ENCODE measurements at places on chromosomes 2 and 18.
A peak's percentile ranks its signal among the peaks of the same experiment; 100 is the strongest.

DNA sequence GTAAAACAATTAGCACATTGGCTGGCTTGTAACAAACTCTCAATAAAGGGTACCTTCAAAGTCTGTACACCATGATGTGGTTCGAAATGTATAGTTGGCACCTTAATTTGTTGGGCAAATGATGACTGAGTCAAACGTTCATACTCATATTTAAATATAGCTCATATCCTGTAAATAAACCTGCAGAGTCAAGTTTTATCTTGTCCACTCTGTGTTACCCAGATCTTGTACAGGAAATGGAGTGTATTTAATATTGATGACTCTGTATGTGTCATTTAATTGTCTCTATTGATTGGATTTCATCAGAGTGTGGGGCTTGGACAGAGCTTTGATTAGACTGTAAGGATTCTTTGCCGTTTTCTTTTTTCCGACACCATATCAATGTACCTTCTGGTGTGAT is 805.6 kb upstream of the ZEB2 start:
- no peak for DNase-seq

DNA sequence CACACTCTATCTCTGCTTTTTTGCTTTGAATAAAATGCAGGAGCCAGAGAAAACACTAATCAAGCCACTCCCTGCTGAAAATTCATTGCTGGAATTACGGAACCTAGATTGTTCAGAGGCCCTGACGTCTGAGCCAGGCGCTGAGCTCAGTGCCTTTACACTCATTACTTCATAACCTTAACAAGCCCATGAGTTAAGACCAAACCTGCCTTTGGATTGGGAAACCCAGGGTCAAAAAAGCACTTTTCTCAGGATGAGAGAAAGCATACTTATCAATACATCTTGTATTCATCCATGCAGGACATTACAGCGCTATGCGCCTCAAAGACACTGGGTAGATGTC is 762 bp downstream of the INO80C start:
- peak; percentile 63 for DNase-seq

- DNase-seq, result no peak
These were observed 170.7 kb upstream of the CRIM1 start for GRCh38 chr2:36184848-36185247.

DNA sequence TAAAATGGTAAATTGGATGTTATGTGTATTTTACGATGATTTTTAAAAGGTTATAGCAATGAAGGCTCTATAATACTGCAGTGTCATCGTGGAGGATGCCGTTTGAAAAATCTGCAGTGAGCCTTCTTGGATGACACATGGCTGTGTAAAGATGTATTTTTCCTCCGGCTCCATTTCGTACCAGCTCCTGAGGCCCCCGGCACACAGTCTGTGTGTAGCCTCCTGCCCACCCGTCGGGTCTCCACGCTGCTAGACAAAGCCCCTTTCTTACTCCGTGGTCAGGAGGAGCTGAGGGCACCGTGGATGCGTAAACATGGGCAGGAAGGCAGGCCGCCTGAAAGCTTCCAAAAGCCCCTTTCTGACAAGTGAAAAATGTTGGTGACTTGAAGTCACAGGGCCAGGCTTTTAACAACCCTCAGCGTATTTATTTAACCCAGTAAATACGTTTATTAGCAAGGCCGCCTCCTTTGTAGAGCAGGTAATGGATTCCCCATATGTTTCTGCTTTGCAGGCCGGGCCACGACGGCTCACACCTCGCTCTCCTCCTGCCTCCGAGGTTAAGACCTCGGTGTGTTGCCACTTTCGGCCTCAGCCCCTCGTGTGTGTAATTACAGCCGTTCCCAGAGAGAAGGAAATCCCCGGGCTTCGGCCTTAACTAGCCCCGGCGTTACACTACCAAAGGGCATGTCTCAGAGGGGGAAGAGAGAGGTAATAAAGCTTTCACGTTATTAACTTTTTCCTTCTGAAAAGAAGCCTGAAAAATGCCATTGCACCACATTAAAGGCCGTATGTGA is 72.8 kb downstream of the DDX1 start:
- DNase-seq, result no peak

- DNase-seq, result no peak
These were observed 1.1 kb upstream of the BOLL start for GRCh38 chr2:197786010-197786877.

DNA sequence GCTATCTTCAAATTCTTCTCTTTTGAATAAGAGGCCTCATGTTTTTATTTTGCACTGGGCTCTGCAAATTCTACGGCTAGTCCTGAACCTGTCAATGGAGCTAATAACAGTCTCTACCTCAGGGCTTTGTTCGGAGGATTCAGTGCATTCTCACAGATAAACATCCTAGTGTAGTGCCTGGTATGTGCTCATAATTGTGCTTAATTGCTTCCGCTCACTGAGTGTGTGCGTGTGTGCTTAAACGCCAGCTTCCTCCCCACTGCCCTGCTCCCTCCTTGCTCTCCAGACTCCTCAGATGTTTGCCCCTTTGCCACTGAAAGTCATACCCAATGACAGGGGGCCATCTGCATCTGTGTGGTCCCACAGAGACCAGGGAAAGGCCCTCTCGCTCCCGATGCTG is 6.7 kb downstream of the GYPC start:
- no peak for DNase-seq

DNA sequence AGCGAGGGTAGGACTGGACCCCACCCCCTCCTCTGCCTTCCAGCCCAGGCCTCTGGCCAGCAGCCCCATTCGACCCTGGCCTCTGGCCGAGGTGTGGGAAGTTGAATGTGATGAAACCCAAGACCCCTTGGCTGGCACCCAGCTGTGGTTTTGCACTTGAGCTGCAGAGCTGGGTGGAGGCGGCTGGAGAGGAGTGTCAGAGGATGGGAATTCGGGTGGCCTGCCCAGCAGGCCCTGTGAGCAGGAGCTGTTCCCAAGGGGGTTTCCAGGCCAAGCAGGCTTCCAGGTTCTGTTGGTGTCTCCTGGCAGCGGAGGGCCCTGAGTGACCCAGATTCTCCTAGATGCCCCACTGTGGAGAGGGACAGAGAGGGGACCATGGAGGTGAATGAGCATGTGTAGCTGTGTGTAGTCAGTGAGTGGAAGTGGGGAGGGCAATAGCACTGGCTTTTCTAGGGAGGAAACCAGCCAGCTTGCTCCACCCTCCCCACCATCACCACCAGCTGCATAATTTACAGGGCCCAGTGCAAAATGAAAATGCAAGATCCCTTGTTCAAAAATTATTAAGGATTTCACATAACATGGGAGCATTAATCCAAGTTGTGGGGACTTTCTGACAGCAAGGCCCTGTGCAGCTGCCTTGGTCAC is 172.2 kb upstream of the HAAO start:
- DNase-seq, result no peak

DNA sequence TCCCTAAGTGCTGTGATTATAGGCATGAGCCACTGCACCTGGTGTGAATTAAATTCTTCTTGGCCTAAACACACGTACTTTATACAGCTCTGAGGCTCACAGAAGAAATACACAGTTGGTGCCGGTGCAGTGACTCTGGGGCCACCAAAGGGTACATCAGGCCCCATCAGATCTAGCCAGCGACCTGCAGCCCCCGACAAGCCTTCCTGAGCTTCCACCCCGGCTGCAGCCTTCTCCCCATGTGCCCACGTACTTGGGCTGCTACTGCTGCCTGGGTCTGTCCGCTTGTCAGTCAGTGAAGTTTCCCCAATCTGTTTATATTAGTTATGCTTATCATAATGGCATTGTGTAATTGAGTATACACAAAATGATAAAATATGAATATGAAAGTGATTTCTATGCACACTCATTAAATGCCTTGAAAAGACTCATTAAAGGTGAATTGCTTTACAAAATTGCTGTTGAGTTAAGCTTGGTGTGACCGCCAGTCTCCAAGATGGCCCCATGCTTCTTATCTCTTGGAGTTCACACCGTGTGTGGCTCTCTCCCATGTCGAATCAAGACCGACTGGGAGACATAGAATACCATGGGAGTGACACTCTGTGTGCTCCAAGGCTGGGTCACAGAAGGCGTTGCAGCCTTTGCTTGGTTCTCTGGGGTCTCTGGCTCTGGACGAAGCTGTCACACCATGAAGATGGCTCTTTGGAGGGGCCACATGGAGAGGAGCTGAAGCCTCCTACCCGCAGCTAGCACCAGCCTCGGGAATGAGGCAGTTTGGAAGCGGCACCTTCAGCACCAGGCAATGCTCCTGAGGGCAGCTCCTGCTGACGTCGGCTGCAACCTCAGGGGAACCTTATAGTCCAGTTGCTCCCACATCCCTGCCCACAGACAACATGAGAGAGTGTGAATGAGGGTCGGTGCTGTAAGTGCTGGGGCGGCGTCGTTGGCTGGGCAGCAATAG is 29.2 kb upstream of the HPCAL1 start:
- no peak for DNase-seq

DNA sequence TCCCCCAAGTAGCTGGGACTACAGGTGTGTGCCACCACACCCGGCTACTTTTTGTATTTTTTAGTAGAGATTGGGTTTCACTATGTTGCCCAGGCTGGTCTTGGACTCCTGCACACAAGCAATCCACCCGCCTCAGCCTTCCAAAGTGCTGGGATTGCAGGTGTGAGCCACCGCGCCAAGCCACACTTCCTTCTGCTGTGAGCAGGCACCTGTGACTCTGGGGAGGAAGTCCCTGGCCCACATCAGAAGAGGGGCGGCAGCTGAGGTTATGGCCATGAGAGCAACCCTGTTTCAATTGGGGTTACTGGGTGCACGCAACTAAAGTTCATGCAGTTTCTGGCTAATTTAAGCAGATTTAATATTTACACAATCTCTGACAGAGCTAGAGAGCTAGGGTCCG is 91.0 kb downstream of the PLB1 start:
- DNase-seq, result no peak

GRCh38 chr2:157468931-157469708 is 25.2 kb upstream of the CYTIP start:
- peak; percentile 71 for DNase-seq

GRCh38 chr2:122094557-122094956 is 339.1 kb downstream of the TSN start:
- no peak for DNase-seq

- DNase-seq, result no peak
These were observed 12.3 kb downstream of the CRIM1 start for GRCh38 chr2:36367895-36368353.

GRCh38 chr2:226702376-226702775 is 97.2 kb downstream of the IRS1 start:
- DNase-seq, result no peak

- no peak for DNase-seq
These were observed 12.6 kb upstream of the FIGN start for GRCh38 chr2:163748420-163748819.

GRCh38 chr2:162219426-162219825 is 23.8 kb downstream of the FAP start:
- no peak for DNase-seq

GRCh38 chr2:134144081-134144596 is 109.7 kb upstream of the MGAT5 start:
- no peak for DNase-seq

DNA sequence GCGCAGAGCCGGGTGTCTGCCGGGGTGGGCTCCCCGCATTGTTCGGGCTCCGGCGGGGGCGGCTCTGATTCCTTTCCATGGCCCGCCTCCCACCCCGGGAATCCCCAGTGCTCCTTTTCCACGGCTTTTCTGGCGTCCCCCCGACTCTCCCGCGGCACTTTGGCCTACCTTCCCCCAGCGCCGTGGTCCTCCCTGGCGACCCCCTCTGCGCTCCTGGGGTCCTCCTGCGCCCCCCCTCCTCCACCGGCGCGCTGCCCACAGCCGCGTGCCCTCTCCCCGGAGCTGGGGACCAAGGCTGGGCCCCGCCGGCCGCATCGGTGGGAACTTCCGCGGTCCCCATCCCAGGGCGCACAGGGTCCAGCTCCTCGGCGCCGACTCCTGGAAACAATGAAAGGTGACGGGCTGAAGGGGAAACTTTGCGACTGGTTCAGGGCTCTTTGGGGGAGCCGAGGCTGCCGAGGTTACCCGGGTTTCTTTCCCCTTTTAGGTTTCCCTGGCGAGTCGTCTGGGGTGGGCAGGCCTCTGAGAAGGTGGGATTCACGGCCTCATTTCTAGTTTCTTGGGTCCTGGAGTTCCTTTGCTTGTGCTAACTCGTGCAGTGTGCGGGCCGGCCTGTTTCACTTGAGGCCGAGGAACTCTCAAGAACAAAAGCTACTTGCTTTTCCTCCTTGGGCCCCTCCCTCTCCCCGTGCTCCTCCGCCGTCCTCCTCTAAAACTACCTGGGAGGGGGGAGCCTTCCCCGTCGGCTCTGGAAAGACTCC is 2.2 kb downstream of the TGIF1 start:
- no peak for DNase-seq

DNA sequence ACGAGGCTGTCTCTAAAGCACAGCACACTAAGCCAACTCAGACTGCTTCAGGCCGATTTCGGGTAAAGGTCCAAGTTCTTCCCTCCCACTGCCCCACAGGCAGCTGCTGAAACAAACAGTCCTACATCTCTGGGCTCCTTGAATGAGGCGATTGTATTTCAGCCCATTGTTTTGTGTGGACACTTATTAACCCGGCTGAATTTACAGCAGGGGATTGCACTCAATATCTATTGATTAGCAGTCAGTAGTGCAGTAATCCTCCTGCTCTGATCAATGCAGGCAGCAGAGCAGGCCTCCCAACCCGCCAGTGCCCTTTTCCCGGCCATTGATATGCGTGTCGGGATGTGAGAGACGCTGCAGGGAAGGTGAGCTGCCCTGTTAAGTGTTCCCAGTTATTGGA is 330.1 kb downstream of the CMPK2 start:
- DNase-seq, result no peak

DNA sequence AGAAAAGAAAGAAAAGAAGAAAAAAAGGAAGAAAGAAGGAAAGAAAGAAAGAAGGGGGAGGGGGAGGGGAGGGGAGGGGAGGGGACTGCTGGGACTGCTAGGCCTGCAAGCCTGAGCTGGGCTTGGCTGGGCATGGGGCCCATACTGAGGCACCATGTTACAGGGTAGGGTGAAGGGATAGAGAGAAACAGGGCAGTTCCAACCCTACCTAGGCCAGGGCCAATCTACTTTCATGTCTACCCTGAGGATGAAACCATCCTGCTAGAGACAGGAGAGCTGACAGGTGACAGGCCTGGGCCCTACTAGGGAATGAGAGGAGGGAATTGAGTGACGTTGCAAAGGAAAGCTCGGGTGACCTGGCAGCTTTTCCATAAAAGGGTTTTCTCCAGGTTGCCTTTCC is 41.7 kb downstream of the TEX44 start:
- DNase-seq, result no peak

DNA sequence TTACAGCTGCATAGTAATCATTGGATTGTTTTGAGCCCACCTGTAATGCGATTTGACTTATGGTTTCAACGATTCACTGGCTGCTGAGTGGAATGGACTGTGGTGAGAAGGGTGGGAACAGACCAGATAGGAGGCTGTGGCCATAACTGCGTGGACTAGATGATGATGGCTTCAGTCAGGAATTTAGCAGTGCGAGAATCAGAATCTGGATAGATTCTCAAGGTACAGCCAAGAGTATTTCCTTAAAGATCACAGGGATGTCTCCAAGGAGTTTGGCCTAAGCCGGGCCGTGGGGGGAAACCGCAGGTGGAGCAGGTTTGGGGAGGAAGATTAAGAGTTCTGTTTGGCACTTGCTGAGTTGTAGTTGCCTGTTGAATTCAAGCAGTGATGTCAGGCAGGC is 44.0 kb upstream of the CHMP1B start:
- no peak for DNase-seq

- DNase-seq, result no peak
These were observed 820 bp upstream of the MATN3 start for GRCh38 chr2:20013126-20013849.

GRCh38 chr18:21146016-21146415 is 34.4 kb upstream of the ROCK1 start:
- no peak for DNase-seq

- DNase-seq, result no peak
These were observed 49.8 kb upstream of the COPS8 start for GRCh38 chr2:237035781-237036475.

Measured in KG1 (cell line).